ENCODE measurements at places on chromosomes 5 and 9.

DNA sequence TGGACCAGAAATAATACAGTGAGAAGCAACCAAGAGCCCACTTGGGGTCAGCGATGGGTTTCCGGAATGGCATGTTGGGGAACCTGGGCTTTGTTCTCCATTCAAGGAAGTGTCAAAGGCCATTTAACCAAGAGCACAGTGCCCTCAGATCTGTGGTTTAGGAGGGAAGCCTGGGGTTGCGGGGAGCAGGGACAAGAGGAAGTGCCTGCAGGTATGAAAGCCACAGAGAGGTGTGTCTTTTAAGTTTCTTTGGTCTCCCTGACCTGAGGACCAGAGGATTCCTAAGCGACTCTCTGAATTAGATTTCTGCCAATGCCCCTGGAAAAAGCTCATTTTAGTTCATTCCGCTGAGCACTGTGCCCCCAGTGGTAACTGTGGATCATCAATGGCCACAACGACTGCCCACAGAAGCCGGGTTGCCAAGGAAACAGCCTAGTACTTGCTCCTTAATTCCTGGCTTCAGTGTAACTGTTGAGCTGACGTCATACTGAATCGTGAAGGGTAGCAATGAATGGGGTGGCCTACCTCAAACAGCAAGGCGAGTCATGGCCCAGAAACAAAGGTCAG, 107.3 kb upstream of the SPIN1 start:
- no peak for DNase-seq

DNA sequence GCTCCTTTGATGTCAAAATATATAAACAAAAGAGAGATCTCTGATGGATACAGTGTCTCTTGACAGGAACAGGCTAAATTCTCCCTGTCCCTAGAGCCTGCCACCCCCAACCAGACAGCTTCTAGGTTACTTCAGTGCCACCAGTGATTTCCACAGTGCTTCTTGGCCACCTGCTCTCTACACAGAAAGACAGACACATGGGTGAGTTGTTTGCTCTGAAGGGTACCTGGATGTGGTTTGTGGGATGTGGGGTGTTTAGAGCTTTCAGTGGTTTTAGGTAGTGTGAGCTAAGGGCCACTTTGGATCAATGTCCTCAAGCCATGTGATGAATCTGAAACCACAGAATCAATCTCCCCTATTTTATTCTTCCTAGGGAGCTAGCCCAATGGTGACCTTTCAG, 125.4 kb downstream of the ANKRD18B start:
- no peak for DNase-seq

DNA sequence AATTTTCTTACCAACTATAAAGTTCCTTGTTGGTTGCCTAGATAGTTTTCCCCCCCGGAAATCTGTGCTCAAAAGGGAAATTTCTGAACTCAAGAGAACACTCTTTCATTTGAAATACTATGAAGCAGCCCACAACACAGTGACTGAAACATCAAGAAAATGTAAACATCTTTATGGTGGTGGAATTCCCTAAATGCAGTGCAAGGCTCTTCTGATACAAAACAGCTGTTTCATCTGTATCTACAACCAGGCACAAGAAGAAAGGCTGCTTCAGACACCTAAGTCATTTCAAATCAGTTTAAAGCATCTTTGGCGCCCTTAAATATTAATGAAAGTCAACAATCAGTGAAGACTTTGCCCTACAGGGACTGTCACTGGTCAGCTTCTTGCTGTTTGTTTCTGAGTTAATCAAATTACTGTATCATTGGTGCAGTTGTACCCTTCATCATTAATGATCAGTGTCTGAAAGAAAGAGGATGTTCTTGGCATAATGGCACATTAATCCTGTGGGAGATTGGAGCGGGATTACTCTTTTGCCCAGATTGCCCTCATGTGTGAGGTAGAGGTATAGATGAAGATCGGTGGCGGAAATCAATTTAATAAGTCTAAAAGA, 947.0 kb downstream of the NR2F1-AS1 start:
- no peak for DNase-seq

DNA sequence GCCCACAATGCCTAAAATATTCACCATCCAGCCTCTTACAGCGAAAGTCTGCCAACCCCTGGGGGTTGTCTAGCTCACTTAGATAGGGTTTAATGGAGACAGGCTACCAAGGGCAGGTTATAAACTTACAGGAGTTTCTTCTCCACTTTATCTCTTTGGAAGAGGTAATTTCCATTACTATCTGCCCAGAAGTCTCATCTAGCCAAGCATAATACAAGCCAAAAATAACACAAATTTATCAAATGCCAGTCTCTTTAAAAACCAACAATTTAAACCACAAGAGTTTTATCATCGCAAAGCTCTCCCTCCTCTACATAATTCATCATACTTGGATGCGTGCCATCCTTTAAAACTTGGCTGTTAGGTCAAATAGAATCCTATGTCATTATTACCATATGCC, 6.2 kb downstream of the RBM22 start:
- DNase-seq: no peak

GRCh38 chr5:190366-191035, 794 bp upstream of the LRRC14B start:
- no peak for DNase-seq

- no peak for DNase-seq
Observed at GRCh38 chr9:89106224-89106851, 72.3 kb downstream of the SHC3 start.

- DNase-seq: no peak
Observed at GRCh38 chr9:133643978-133644760, 8.0 kb downstream of the DBH start.

- no peak for DNase-seq
Observed at GRCh38 chr5:127957183-127957582, 126.4 kb upstream of the SLC12A2 start.

GRCh38 chr5:132526974-132527564, 16.3 kb downstream of the IL5 start:
- DNase-seq: no peak
